GM12891 (cell line): ENCODE measurements at places on chromosomes 1 and 21.

GRCh38 chr1:198245379-198245778 lies 88.6 kb downstream of the NEK7 start:
- no peak for DNase-seq

DNA sequence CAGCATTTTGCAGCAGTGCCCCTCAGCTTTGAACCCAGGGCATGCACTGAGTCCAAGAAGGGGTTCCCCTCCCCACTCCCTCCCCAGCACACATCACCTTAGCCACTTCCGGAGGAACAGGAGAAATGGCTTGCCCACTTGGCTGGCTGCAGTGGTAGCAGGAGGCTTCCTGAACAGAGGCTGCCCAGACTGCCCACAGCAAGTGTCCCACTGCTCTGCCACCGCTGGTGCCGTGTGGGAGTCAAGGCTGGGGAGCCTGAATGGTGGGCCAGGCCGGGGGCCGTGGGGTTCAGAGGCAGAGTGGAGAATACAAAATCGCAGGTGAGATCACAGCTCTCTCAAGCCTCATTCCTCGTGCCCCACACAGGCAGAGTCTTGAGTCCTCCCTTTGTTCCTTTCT lies 34.5 kb downstream of the CD247 start:
- no peak for DNase-seq

DNA sequence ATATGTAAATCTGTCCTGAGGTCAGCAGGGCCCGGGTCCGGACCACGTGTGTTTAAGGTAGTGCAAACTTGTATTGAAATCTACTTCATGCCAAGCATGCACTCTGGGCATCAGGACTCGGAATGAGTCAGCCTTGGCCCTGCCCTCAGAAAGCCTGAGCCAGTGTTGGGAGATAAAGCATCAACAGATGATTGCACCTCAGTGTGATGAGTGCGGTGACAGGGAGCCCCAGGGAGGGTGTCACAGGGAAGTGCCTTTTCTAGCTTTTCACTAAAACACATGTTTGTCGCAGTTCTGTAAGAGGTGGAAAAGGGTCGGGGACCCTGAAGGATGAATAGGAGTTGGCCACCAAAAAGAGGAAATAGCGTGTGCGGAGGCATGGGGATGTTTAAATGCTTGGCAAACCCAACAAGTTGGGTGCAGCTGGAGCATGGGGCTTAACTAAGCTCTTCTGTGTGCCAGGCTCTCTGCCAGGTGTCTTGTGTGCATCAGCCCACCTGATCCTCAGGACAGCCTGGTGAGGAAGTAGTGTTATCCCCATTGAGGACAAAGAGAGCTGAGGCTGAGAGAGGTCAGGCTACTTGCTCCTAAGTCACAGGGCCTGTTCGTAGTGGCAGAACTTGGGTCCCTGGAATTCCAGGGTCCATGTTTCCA lies 48.2 kb upstream of the EPB41 start:
- DNase-seq = no peak

DNA sequence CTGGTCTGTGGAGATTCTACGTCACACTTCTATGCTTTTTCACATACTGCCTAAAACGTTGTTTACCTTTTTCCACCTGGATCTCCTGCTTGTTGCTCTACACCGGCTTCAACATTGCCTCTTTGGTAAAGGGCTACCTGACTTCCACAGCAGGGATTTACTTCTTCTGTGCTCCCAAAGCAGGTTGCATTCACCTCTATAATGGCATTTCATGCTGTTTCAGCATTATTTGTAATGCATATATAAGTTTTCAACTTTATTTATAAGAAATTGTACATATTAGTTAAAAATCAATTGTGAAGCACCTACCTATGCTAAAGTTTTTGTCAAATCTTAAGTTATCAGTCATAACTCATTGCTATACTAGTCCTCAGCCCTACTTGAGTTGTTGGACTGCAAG lies 55.4 kb downstream of the DDAH1 start:
- DNase-seq = no peak

DNA sequence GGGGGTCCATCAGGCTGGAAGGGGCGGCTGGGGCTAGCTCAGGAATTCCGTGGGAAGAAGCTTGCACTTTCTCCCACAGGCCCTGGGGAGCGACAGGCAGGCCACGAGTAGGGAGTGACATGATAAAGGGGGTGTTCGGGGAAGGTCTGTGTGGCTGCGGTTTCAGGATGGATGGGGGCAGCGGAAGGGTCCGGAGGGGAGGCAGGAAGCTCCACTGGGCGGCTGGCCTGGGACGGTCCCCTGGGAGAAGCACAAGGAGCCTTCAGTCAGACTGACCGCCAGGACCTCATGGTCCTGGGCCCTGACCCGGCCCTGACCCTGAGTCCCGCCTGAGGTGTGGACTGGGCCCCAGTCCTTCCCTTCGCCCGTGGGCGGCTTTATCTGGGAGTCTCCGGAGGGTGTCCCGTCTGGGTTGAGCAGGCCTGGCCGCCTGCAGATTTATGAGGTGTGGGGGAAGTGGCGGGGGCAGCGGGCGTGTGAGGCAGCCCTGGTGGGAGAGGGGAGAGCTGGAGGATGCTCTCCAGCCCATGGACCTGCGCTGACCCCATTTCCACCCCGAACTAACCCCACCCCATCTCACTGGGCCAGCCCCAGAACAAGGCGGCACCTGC lies 45.6 kb downstream of the EPHB2 start:
- DNase-seq = no peak

DNA sequence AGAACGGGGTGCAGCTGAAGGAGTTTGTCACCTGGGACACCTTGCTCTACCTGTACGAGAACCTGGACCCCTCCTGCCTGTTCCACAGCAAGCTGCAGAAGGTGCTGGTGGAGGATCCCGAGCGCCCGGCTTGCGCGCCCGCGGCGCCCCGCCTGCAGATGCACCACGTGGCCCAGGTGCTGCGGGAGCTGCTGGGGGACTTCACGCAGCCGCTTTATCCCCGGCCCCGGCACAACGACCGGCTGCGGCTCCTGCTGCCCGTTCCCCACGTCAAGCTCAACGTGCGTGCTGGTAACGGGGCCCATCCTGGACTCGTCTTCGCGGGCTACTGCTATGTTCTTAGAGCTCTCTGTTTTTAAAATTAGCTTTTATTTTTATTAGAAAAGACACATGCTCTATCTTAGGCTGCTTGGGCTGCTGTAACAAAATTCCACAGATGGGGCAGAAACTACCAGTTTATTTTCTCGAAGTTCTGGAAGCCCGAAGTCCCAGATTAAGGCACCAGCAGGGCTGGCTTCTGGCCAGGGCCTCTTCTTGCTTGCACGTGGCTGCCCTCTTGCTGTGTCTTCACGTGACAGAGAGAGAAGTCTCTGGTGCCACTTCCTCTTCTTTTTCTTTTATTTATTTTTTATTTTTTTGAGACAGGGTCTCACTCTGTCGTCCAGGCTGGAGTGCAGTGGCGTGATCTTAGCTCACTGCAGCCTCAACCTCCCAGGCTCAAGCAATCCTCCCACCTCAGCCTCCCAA lies 38.1 kb downstream of the TRPM2 start:
- no peak for DNase-seq

DNA sequence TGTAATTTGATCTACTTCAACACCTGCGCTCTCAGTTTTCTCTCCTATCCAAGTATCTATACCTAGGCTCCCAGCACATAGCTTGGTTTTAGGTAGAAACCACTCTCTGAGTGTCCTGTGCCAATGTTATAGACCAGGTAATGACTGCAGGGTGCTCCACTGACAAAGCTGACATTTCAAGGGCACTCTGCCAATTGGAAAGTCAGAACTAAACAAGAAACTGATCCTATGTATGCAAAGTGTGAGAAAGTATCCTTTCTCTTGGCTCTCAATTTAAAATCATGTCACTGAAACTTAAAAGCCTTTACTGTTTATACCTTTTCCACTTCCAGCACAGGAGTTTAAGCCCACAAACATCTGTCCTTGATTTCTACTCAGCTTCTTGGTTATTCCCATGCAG lies 45.0 kb upstream of the AIM2 start:
- no peak for DNase-seq

- DNase-seq = no peak
Observed at GRCh38 chr1:40712405-40712944, 21.0 kb downstream of the NFYC start.

DNA sequence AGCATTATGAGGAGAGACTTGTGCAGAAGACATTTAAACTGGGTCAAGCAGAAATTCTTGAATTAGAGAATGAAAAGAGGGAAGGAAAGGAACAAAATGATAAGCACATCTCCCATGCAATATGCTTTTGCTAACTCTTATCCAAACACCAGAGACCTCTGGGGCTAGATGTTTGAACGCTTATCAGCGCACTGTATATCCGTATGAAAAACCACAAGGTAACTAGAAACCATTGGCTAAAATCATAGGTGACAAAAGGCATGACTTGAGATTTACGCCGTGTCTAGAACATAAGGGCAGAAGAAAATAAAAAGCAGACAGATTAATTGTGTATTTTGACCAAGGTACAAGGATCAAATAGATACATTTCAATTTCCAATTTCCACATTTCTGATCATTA lies 38.0 kb upstream of the TIAM1 start:
- DNase-seq = no peak

GRCh38 chr1:117562581-117563491 lies 43.0 kb upstream of the TENT5C start:
- DNase-seq = no peak

DNA sequence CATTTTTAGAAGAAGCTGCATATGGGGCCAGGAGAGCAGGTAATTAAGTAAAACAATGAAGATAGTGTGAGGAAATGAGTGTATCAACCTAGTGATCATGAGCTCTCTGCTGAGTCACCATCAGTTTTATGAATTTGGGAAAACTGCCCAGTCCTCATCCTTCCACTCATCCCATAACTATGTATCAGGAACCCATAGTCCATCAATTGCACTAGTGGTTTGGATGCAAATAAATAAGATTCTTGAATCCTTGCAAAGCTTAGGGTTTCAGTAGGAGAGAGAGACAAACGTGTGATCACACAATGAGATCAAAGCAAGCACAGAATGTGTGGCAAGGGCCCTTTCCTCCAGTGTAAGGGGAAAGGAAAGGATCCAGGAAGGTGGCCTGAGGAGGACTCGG lies 145.6 kb downstream of the ZZZ3 start:
- DNase-seq = no peak

DNA sequence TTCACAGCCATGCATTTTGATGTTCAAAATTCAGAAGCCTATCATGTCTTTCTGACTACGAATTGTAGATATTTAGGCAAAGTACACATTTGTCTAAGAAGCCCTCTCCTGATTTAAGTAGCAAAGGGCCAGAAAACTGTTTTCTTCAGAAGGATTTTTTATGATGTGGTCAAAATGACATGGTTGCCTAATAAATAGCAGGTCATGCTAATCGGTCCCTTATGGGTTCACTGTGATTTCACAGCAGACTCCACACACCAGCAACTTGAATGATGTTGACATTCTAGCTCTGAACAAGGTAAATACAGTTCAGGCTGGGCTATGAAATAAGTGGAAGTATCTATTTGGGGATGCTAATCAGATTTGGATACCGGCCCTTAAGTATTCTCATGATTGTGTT lies 178.7 kb upstream of the DPYD start:
- no peak for DNase-seq

DNA sequence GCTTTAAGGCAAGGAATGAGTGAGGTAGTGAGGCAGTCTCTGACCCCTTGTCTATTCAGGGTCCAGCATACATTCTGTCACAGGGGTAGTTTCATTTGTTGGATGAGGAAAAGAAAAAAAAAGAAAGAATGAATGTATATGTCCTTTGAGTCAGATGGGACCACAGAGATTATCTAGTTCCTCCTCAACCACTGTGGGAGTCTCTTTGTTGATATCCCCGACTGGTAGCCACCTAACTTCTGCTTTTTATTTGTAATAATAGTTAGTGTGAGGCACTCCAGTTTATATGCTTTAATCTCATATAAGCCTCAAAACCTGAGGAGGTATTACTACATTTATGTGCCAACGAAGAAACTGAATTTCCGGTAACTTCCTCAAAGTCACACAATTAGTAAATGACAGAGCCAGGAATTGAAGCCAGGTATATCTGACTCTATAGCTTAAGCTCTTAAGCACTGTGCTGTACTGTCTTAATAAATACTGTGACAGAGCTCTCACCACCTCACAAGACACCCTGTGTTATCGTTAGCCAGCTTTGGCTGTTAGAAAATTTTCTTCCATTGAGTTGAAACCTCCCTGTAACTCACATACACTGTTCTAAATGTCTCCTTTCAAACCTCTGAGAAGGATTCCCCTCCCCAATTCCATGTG lies 82.2 kb downstream of the MDM4 start:
- DNase-seq = no peak

DNA sequence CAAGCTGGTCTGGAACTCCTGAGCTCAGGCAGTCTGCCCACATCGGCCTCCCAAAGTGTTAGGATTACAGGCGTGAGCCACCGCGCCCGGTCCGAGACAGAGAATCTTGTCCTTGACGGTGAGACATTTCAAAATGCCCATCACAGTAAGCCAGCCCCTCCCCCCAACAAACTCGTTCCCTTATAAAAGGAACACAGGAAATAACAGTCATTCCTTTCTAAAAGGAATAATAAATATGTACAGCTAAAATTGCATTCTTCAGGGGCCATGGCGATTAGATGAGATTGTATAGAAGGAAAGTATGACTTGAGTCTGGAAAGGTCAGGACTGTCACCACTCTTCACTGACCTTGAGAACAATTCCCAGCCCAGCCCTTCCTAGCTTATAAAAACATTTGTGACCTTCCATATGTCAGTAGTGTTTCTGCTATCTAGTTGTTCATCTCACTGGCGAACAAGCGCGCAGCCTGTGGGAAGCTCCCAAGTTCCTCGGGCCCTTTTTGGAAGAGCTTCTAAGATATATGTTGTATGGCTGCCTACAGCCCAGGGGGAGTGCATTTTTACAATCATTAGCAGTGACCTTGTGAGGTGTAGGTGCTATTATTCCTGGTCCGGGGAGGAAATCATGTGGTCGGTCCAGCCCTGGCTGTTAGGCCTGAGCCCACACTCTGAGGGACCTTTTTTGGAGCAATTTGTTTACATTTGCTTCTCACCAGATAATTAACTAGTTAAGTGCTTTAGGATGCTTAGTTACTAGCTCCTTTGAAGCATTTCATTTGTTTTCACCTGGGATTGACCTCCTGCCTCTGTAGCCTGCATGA lies 8.7 kb downstream of the SZRD1 start:
- no peak for DNase-seq

DNA sequence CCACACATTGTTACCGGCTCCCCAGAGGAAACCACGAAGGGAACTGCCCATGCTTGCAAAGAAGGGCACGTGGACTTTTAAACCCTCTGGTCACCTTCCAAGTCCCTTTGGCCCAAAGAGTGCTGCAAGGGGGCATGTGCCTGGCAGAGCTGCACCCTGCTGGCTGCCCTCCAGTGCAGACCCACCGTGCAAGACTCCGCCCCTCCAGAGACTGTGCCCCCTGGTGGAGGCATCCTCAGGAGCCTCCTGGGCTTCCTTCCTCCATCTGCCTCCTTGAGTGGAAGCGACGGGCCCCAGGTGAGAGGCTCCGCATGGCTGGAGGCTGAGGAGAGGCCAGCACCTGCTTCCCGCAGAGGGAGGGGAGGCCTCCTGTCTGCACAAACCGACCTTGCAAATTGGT lies 100.6 kb downstream of the CRYAA start:
- DNase-seq = peak; percentile 66

DNA sequence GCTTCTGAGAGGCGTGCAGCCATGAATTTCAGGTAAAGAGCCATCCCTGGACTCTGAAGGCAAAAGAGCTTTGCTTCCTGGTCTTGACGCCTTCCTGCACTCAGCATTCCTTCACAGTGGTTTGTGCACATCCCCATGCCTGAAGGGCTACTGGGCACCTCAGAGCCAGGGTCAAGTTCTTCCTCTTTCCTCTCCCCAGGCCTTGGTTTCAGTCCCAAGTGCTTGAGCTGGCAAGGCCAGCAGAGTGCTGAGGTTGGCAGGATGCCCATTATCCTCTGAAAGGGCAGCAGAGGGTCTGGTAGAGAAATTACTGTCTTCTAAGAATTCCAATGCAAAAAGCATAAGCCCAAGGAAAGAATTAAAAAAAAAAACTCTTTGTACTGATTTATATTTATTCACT lies 1064.9 kb downstream of the TTLL7 start:
- DNase-seq = no peak
